ENCODE measurements at places on chromosomes 1 and 21. TPM values are rescaled to one million over a fixed set of nuclear protein-coding genes. Genes with fewer than 3 reads are reported as not detected.

The VWA5B1 gene
- total RNA-seq, result 0.16 TPM

The IGSF5 gene
- total RNA-seq, result 4.9 TPM

The GCSAML gene
- 0.19 TPM for total RNA-seq

The RHD gene
- not detected for total RNA-seq

The KRTAP12-2 gene
- total RNA-seq, result not detected

The NES gene
- 164 TPM for total RNA-seq

The FOXO6 gene
- total RNA-seq, result 2.1 TPM

The TMEM240 gene
- total RNA-seq, result 7.2 TPM

The GUCA2B gene
- not detected for total RNA-seq

All from left ventricle myocardium inferior (tissue), 1 donor.